ENCODE measurements at places on chromosomes 7 and 10.

DNA sequence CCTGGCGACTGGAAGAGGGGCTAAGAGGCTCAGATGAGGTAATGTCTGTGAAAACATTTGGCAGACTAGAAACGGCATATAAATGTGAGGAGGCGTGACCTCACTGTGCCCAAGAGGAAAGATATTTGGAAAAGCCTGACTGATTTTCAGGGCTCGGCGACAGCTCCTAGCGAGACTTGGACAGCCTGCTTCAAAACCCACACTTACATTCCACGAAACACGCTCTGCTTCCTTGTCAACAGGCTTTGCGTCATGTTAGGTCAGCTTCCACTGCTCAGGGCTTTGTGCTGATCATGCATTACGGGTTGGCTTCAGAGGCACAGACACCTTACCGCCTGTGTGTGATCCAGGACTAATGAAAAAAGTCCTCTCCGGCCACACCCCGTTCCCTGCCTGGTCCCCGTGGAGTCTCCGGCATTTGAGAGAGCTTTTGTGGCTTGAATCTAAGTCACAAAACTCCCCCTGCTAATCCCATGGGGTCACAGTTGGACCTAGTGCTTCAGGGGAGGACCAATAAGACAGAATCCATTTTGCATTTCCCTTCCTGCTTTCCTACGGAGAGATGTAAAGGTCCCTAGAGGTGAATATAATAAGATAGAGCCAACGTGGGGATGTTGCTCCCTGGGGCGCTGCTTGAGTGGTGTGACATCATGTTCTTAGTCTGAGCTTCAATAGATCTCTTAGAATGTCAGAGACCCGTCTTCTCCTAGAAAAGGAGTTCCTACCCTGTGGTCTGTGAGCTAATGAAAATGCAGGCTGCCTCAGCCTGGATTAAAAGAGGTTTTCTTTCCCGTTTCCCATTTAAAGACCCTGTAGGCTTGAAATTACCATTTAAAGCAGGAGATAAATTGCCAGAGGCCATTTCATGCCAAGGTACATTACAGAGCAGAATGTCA, 25.5 kb downstream of the FGFBP3 start:
- DNase-seq: peak; percentile 61

DNA sequence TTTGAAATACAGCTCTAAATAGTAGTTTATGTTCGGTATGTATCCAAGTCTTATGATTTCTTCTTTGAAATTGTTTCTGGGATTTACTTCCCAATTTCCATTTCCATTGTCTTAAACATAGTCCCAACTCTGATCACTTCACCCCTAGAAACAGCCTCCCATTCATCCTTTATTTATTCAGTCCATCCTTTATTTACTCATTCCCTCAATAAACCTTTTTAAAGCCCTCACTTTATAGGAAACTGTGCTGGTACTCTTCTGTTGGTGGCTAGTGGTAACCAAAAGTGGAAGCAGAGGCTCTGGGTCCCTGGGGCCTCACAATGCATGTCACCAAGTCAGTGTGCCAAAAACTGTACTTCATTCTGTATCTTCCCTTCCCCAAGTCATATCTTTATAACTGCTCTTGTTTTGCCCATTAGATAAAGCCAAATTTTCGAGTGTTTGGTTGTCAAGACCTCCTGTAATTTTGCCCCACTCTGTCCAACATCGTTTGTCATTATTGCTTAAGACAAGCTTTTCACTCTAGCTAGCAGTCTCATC, 3.9 kb upstream of the EPC1 start:
- no peak for DNase-seq

GRCh38 chr7:114777288-114777687, 144.6 kb upstream of the MDFIC start:
- no peak for DNase-seq

GRCh38 chr7:141700848-141701371, 1.1 kb downstream of the DENND11 start:
- DNase-seq: no peak

DNA sequence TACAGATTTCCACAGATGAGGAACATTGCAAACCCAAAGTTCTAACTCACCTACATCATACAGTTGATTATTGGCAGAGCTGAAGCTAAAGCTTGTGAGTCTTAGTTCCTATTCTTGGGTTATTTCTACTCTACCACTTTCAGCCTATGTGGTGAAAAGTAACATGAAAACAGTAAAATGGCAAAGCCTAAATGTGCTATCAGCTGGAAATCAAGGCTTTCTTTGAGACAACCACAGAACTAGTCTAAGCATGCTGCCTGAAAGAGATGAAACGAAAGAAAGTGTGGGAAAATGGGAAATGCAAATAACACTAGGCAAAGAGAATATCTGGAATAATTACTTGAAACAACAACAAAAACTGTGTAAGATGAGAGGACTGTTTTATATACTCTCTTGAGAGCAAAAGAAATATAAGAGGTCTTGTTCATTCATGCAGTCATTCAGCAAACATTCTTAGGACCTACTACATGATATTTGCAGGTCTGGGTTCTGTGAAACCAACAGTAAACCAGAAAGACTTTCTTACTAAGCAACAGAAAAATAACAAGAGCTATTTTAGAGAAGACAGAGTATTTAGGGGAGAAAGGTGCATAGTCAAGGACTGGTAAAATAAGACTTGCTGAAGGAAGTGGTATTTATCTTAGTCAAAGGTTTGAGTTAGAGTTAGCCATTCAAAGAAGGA, 437.1 kb downstream of the HTR7 start:
- no peak for DNase-seq

DNA sequence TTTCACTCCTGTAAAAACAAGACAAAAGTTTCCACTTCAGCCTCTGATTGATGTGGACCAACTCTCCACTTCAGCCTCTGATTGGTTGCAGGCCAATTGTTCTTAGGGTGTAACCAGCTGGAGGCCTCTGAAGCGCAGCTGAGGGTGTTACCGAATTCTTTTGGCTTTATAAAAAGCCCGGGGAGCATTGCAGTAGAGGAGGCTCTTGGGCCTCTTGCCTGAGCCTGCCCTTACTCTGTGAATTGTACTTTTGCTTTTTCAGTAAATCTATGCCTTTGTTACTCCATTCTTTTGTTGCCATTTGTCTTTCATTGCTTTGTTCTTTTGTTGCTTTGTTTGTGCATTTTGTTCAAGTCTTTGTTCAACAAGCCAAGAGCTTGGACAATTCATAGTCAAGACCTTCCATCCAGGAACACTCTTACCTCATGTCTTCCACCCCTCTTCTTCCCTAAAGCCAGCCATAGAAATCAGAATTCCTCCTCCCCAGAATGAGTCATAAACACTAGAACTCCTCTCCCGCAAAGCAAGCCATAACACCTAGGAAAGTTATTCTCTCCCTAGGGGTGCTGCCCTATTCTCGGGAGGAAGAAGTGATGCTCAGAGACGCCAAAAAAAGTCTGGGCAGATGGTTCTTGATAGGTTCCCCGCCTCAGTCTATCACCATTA, 53.5 kb upstream of the ARMC3 start:
- no peak for DNase-seq

DNA sequence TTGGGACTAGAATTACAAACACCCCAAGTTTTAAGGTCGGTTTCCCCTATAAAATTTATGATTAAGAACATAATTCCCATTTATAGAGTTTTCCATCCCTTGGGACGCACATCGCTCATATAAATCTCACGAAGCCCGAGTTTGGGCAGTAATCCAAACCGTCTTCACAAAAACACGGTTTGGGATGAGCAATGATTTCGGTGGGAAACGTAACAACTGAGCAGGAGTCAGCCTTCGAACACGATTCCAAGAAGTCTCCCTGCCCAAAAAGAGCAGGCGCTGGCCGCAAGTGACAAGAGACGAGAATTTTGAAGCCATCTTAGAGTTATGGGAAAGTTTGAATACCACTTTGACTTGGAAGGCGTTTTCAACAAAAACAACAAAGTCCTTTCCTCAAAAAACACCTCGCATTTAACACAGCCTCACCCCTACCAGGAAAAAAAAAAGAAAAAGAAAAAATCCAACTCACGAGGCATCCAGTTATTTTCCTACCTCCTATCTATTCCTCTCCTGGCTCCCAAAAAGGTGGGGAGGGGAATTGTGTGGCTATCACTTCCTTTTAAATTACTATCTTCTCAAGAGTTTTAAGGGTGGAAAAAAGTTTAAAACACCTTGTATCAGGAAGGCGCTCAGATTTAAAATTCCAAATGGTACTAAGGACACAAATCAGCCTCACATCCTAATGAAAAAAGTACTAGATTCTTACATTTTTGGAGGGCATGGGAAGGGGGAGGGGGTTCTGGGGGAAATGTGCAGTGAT, 1.6 kb downstream of the SEPHS1 start:
- peak; percentile 59 for DNase-seq

Data from cardiac fibroblast (primary cell).